Osteocyte (in vitro differentiated cells): ENCODE measurements at places on chromosomes 3 and 15. TPM values are rescaled to one million over a fixed set of nuclear protein-coding genes. Genes with fewer than 3 reads are reported as not detected.

GRCh38 chr3:73094129-73094528 is 32.7 kb downstream of the EBLN2 start:
- no peak overlapping the region for H3K27ac ChIP-seq
- DNase-seq, result no peak
- H3K36me3 ChIP-seq, result no peaks in the 10 kb centered on the region

The ZNF660 gene
- 6.7 and 11.2 TPM in 2 replicates for total RNA-seq

The CNTN3 gene
- 0.29 and 0.35 TPM in 2 replicates for total RNA-seq

The IQCF5 gene
- total RNA-seq, result not detected in 2 replicates

DNA sequence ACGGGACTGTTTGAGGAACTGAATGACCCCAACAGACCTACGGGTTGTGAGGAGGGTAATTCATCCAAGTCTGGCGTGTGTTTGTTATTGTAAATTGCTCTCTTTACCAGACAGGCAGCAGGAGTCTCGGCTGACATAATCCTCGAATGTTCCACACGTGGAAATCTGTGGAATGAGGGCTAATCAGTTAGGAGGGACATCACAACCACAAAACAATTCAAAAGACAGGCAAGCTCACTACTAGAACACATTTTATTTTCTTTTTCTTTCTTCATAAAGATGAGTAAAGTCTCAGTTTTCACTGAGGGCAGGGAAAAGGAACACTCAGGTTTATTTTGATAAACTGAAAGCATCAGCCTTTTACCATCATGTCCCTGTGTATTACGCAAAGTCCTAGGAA is 53.8 kb downstream of the GRK7 start:
- peaks cover 1% of the 10 kb centered on the region for H3K36me3 ChIP-seq
- peaks cover 3% of the 10 kb centered on the region for H3K4me1 ChIP-seq
- no peak overlapping the region for H3K4me3 ChIP-seq

DNA sequence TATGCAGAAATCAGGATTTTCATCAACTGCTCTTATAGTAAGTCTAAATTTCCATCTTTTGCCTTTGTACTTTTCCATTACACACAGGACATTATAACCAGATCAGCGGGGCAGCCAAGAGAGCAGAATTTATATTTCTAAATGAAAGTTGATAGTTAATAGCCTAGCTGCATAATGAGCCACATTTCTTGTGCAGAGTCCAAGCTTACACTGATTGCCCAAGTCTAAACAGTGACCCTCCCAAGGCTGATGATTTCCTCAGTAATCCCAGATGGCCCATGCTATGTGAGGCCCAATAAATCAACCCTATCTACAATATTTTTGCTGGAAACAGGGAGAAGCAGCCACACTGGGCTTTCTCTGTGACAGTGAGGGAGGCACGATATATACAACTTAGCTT is 475.8 kb upstream of the KCNMB2 start:
- no peaks in the 10 kb centered on the region for H3K27me3 ChIP-seq
- peaks cover 4% of the 10 kb centered on the region for H3K4me1 ChIP-seq
- no peak for DNase-seq
- no peaks in the 10 kb centered on the region for H3K36me3 ChIP-seq
- H3K27ac ChIP-seq, result no peak overlapping the region
